Activated CD4-positive, CD25-positive, alpha-beta regulatory T cell (primary cell): ENCODE measurements at places on chromosomes 4 and X.

DNA sequence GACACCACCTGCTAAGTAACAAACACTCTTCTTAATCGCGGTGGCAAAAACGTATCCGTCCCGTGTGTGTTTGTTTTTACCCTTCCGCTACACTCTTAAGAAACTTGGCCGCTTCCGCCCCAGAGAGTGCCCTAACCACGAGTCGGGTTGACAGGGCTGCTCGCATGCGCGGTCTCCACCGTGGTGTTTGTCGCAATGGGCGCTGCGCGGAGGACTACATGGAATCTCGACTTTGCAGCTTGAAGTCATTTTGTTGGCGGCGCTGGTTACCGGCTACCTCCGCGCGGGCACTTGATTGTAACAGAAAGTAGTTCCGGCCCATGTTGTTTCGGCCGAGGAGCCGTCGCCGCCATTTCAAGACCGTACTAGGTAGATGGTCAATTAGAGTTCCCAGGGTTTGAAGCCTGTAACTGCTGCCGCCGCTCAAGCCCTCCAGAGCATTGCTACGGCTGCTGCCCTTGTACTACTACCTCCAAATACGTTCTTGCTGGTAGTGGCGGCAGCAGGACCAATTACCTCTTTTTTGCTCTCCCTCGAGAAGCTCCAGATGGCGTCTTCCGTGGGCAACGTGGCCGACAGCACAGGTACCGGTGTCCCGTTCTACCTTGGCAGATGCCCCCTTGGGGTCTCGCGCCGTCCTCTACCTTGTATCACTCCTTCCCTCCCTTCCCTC is at the start of gene OGT:
Gene OGT (plus strand): TSS at position 352 of the 673 bp plus-strand sequence. CDS start 196 bp downstream, at position 548.
- peak; percentile 74 for DNase-seq

GRCh38 chr4:34187056-34187455 is 2057.3 kb downstream of the ARAP2 start:
- DNase-seq: no peak

- DNase-seq: peak; percentile 3
Measured at GRCh38 chrX:40646489-40647306, 663 bp downstream of the CXorf38 start.

- DNase-seq: no peak
Measured at GRCh38 chrX:53458082-53458481, 23.9 kb upstream of the HSD17B10 start.

DNA sequence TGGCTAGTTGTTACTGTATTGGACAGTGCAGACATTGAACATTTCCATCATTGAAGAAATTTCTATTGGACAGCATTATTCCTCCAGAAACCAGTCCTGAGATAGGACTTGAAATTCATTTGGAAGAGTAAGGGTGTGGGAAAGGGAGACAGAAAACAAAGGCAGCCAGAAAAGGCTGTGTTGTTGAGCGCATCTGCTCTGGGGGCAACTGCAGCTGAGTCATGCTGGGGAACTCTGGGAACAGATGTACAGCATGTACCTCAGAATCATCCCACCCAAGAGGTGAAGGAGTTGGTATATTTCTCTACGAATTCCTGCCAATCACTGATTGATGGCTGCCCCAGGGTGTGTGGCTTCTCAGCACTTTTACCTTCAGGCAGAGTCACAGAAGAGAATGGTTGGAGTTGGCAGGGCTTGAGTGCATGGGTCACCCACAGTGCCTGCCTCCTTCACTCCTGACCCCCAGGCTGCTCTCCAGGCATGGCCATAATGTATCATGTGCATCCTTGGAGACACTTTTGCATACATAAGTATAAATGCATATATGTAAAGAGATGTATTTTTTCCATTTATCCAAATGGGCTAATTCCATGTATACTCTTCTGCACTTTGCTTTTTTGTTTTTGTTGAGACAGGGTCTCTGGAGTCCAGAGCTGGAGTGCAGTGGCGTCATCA is 39.4 kb downstream of the GEMIN8 start:
- no peak for DNase-seq

DNA sequence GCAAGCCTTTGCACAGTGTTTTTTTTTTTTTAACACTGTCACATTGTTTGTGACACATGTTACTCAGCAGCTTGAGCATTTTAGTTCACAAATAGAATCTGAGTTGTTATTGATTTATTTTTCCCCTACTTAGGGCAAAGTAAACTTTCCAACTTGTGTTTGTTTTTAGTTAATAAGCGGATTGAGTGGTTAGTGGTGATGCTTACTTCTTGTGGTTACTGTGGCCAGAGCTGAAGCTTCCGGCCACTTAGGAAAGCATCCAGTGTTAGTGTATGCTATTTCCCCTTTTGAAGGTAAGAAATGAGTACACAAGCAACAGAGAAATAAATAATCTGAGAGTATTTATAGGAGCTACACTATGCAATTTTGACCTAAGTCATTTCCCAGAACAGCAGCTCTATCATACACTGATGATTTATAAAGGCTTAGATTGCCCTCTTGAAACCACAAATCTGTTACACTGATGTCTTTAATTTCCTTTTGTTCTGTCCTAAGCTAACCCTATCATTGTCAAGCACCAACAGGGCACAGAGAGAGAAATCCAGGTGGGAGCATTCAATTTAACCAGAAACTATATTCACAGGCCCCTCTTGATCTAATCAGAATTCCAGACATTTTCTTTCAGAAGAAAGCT is 2464.6 kb downstream of the PCDH7 start:
- DNase-seq: no peak

DNA sequence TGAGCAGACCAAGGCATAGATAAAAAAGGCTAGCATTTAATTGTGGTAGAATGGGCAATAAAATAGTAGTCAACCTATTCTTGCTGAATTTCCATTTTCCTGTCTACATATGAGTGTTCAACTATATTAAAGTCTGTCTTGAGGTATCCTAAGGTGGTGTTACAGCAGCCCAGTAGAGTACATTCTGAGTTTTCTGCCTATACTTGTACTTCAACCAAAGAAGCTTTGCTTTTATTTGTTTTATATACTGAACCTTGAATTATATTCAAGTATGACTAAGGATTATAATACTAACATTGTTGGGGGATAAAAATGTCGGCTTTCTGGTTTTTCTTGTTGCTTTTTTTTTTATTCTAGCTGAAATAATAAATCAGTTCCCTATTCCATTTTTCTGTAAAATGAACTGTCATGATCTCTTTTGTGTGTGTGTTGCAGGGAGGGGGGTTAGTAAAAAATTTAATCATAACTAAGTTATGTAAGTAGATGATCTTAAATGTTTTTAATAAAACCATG is 106.7 kb downstream of the PDLIM5 start:
- DNase-seq: no peak

DNA sequence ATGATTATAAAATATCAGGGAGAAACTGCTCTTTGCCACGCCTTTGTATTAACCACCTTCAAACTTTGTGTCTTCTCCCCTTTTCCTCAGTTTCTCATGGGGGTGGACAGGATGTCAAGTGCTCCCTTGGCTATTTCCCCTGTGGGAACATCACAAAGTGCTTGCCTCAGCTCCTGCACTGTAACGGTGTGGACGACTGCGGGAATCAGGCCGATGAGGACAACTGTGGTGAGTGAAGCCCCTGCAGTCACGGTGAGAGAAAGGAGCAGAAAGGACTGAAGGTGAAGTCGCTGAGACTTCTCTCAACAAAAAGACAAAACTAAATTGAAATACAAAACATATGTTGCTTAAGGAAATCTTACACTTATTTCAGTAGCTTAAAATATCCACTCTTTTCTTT is 50.9 kb downstream of the RXFP1 start:
- DNase-seq: no peak
